ENCODE measurements at places on chromosomes 11 and 22.

GRCh38 chr22:41237707-41238569 lies 2.8 kb downstream of the CHADL start:
- peak; percentile 83 for DNase-seq

GRCh38 chr22:49193901-49194465 lies 633.7 kb downstream of the BRD1 start:
- DNase-seq = no peak

DNA sequence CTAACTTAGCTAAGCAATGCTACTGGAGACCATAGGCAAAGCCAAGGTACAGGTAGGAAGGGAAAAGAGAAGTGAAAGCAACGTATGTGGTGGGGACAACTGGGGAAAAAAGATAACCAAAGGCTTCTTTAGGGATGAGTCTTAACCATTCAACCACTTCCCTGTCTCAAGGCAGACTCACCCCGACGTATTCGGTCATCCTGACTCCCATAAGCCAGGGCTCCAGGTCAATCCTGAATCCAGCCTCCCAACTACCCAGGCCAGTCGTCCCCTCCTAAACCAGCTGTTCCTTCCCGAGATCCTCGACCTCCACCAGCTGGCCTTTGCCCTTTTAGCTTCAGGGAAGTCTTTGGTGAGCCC lies 330 bp downstream of the ACP2 start:
- no peak for DNase-seq

DNA sequence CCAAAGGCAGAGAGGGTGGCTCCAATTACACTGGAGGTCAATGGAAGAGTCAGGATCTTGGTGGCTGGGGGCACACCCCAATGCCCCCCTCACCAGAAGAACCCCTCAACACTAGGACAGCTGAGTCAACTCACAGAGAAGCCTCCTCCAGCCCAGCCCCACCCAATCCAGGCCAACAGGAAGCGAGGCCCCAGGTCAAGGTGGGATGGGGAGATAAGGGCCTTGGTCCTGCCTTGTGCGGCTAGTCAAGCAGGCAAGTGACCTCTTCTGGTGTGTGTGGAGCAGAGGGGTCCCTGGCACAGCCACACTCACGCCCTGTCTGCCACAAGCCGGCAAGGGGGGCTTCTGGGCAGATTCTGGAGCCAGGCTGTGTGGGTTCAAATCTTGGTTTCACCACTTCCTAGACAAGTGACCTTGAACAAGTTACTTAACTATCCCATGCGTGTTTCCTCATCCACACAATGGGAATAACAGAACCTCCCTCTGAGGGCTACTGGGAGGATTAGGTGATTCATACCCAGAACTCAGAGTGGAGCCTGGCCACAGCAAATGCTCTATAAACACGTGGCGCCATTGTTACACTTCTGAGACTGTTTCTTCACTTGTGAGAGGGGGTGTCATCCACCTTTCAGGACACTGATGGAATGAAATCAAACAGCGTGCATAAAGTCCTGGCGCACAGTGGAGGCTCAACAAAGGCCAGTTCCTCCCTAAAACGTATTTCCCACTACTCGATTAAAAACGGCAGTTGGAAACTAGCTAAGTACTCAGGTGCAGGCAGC lies 3.2 kb downstream of the TTLL12 start:
- no peak for DNase-seq

- no peak for DNase-seq
Measured at GRCh38 chr22:38141217-38141973, 30.9 kb upstream of the BAIAP2L2 start.

- no peak for DNase-seq
Measured at GRCh38 chr11:43997022-43997660, 50.6 kb upstream of the ACCSL start.

- no peak for DNase-seq
Measured at GRCh38 chr11:132177106-132177505, 806.7 kb downstream of the NTM start.

DNA sequence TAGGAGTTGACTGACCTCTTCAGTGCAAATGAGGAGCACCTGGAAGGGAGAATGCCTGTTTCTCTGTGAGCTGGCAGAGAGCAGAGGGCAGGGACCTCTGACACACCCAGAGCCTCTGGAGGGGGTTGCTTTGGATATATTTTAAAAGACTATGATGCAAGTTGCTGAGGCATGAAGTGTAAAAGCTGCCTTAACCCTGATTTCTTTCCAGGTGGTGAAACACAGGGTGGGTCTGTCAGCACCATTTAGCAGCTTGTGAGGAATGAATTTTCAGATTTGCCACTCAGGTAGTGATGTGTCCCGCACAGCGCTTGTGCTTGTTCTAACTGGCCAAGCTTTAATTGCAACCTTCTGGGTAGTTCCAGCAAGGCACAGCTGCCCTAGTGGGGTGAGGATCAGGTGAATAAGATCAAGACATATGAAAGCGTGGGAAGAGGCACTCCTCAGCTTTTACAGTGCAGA lies 90.2 kb downstream of the SWAP70 start:
- DNase-seq = no peak

DNA sequence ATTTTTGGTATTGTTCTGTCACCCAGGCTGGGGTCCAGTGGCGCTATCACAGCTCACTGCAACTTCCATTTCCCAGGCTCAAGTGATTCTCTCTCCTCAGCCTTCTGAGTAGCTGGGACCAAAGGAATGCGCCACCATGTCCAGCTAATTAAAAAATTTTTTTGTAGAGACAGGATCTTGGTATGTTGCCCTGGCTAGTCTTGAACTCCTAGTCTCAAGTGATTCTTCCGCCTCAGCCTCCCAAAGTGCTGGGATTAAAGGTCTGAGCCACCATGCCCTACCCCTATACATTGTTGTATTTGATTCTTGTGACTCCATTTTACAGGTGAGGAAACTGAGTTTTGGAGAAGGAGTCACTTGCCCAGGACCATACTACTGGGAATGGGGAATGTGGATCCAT lies 11.9 kb downstream of the KIAA1671 start:
- no peak for DNase-seq

GRCh38 chr11:59754494-59754858 lies 700 bp upstream of the STX3 start:
- no peak for DNase-seq

DNA sequence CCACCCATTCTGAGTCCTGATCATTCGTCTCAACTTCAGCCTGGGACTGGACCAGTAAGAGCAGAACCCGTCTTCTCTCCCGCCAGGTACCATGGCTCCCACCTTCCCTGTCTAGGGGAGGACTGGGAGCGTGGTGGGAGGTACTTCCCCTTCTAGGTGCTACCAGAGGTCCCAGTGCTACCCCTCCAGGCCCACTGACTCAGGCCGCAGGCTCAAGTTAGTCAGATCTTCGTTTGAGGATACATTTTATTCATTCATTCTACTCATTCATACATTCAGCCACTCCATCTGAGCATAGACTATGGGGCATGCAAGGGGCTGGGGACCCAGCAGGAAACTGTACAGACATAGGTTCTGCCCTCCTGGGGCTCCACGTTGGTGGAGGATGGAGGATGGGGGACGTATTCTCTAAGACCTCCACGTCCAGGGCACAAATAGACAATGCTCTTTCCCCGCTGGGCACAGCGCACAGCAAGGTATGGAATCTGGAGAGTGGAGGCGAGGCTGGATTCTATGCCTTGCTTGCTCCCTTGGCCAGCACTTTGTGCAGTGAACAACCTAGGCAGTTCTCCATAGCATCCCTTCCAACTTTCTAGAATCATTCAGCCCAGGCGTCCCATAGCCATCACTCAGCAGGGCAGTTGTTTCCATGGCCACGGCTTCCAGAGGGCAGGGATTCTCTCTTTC lies 1.0 kb upstream of the RAB3IL1 start:
- no peak for DNase-seq

DNA sequence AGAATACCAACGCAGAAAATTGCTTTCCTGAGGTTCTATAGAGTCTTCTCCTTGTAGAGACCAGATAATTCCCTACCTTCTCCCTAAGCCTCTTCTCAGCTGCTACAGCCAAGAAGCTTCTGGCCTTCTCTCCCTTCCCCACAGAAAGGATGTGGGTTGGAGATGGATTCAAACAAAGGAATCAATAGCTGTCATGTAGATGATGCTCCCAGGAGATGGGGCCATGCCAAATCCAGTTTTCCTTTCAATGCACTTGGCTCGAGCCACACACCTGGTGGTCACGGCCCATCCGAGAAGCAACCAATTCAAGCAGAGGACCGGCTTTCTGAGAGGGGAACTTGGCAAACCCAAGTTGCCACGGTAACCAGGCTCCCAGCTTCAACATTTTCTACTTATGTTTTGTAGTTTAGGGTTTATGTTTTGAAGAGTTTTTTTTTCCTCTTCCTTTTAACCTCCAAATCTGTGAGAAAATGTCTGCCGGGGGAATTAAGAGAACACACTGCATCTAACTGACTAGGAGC lies 31.3 kb upstream of the OPCML start:
- no peak for DNase-seq

- DNase-seq = no peak
Measured at GRCh38 chr22:45922256-45922655, 54.7 kb downstream of the WNT7B start.

DNA sequence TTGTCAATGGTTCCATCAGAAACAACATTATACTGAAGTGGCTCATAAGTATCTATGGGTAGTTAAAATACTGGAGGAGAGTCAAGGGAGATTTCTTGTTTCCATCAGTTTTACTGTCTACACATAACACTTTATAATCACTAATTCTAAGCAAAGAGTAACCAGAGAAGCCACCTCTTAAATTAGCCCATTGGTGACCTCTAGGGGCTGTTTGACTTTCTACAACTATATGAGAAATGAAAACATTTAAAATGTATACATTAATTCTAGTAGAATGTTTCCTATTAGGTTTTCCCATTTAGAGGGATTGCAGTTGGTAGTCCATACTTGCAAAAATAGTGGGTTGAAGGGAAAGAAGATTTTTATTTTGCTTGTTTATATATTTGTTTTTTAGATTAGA lies 504.3 kb downstream of the FAM181B start:
- no peak for DNase-seq

GRCh38 chr22:22865311-22866072 lies 22.1 kb upstream of the IGLL5 start:
- peak; percentile 12 for DNase-seq
